Cortex of kidney (tissue), 1 donor: ENCODE measurements at places on chromosomes 5 and 9.

DNA sequence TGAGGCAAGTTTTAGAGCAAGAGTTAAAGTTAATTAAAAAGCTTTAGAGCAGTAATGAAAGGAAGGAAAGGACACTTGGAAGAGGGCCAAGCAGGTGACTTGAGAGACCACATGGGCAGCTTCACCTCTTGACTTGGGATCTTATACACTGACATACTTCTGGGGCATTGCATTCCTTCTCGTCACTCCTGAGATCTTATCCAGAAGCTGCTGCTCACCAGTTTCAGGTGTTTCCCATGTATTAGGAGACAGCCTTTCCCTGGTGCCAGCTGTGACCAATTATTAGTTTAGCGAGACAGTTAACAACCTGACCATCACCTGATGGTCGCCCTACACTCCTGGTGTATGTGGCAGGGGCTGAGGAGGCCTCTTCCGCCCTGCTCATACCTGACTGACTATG is 382.1 kb downstream of the KDM4C start:
- no peak for DNase-seq

DNA sequence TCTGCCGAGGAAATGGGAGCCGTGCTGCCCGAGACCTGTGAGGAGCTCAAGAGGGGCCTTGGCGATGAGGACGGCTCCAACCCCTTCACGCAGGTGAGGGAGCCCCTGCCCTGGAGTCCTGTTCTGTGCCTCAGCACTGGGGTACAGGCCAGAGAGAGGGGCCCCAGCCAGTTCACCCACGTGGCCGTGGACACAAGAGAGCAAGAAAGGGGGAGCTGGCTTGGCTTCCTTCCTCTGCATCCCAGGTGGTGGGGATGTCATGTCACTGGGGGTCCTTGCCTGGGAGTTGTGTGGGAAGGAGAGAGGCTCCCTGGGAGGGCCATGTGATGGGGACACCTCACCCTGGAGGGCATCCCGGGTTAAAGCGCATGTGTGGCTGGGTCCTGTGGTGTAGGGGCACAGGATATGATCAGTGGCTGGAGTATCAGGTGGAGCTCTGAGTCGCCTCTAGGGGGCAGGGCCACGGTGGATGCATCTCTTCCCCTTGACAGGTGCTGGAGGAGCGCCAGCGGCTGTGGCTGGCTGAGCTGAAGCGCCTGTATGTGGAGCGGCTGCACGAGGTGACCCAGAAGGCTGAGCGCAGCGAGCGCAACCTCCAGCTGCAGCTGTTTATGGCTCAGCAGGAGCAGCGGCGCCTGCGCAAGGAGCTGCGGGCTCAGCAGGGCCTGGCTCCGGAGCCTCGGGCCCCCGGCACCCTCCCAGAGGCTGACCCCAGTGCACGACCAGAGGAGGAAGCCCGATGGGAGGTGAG is 7.5 kb downstream of the N4BP3 start:
- no peak for DNase-seq

- no peak for DNase-seq
These were observed 73.7 kb downstream of the SHB start for GRCh38 chr9:37995348-37995737.

GRCh38 chr5:3671337-3671736 is 75.7 kb downstream of the IRX1 start:
- DNase-seq, result no peak

DNA sequence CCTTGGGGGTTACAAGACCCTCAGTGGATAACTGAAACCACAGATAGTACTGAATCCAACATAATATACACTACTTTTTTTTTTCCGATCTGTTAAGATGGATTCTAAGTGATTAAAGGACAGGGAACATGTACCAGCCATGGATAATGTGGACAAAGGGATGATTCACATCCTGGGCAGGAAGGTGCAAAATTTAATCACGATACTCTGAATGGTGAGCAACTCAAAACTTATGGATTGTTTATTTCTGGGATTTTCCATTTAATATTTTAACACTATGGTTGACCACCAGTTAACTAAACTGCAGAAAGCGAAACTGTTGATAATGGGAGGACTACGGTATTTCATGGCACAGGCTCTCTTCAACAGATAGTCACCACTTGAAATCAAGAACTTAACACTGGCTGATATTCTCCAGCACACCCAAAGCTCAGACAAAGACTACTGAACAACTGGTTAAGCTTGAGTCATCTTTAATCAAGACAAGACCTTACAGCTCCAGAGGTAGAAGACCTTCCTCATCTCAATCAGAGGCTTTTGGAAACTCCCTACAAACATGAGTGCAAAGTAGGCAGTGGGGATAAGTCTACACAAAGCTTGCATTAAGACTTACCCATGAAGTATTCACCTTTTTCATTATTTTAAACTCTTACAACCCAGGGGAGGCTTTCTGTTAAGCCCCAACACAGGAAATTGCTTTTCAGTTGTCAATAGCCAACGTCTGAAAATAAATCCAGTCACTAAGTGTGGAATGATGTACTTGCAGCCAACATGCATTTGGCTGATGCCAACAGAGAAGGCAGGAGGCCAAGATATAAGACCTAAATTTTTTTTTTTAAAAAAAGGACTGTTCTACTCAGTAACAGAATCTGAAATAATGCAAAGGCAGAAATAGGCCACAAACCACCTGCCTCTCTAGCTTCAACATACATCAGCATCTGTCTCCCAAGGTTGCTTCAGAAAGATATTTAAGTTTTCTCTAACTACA is 78.7 kb downstream of the ELAVL2 start:
- DNase-seq, result no peak

- DNase-seq, result no peak
These were observed 142.7 kb upstream of the SLC12A2 start for GRCh38 chr5:127940854-127941253.

GRCh38 chr5:107149243-107150005 is 521.3 kb downstream of the EFNA5 start:
- no peak for DNase-seq

- DNase-seq, result no peak
These were observed 44.0 kb upstream of the IRX4 start for GRCh38 chr5:1926471-1927341.

DNA sequence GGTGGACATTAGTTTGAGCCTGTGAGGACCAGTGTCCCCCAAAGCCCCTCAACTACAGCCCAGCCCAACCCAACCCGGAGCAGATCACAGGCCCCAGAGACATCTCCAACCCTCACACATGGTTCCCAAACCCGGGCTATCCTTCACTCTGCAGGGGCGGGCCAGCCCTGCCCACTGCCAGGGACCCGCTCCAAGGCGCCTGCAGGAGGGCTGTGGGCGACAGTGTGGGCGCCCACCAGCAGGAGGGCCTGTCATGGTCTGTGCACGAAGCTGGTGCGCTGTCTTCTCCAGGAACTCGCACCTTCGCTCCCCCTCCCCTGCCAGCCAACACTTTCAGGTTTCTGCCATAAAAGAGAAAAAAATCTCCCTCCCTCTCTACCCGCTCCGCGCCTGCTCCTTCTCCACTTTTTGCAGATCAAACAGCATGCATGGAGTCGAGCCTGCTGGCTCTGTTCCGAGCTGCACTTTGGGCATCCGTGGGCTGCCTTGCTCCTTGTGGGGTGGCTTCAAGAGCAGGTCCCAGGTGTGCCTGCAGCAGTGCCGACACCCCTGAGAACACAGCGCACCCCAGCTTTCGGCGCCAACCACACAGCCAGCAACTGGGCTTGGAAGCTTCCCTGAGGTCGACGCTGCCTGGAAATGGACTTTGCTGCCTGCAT is 133.7 kb upstream of the PPP1R26 start:
- DNase-seq, result no peak

DNA sequence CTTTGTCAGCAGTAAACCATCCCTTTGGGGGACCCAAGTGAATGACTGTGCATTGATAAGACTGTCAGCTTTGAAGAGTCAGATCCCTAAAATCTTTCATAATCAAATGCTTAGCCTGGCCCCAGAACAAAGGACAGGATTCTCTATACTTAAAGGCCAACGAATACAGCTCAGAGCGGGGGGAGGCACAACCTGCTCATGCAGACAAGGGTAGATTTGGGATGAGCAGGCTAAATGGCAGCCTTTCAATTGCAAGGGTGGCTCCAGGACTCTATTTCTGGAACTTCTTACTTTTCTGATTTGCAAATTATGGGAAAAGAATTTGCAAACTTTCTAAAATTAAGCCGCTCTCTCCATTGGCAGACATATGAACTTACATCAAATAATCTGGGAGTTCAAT is 66.4 kb downstream of the ELL2 start:
- no peak for DNase-seq

DNA sequence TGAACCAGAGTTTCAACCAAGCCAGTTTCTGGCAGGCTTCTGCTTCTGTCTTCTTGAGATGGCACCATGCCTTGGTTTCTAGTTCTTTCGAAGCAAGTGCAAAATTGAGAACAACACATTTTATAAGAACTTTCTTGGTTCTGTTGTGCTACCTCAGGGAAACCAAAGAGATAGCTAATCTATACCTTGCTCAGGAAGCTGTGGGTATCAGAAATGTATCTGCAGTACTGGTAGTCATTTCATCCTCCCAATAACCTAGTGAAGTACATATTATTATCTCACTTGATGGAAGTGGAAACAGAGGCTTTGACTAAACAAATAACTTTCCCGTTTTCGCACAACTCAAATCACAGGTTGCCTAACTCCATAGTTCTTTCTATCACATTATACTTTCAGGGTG is 246.6 kb downstream of the ENC1 start:
- no peak for DNase-seq

GRCh38 chr5:77993855-77994318 is 217.7 kb upstream of the TBCA start:
- DNase-seq, result no peak

GRCh38 chr5:160361624-160362228 is 8.7 kb downstream of the C1QTNF2 start:
- DNase-seq, result no peak

DNA sequence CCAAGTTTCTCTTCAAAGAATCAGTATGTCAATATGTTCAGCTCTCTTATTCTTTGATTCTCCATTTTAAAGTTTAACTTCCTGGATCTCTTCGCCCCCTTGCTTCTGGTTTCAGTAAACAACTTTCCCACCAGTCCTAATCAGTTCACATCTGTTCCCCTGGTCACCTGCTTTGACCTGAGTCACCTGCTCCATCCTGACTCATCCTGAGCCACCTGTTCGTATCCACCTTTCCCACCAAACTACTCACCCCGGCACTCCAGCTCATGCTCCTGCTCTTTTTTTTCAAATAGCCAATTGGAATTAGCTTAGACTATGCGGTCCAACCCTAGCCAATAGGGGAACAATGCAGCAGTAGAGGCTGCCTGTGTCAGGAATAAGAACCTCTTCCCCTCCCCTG is 23.6 kb upstream of the CSF1R start:
- no peak for DNase-seq

DNA sequence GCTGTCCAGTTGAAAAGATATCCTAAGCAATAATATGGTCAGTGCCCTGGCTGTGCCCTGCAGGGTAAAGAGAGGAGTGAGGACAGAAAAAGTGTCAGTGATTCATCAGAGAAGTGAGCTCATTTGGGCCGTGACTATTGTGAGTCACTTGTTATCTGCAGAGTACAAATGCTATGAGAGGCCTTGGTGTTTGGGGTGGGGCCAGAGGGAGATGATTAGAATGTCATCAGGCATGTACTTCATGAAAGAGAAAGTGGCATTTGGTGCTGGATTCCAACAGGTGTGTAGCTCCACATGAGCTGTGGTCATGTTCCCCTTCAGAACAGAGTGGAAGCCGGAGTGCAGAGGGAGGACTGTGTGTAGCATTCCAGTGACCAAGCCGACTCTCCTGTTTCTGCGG is 174.1 kb downstream of the KDM4C start:
- DNase-seq, result no peak

GRCh38 chr5:179132586-179133355 is 72.6 kb downstream of the ZNF354C start:
- no peak for DNase-seq

DNA sequence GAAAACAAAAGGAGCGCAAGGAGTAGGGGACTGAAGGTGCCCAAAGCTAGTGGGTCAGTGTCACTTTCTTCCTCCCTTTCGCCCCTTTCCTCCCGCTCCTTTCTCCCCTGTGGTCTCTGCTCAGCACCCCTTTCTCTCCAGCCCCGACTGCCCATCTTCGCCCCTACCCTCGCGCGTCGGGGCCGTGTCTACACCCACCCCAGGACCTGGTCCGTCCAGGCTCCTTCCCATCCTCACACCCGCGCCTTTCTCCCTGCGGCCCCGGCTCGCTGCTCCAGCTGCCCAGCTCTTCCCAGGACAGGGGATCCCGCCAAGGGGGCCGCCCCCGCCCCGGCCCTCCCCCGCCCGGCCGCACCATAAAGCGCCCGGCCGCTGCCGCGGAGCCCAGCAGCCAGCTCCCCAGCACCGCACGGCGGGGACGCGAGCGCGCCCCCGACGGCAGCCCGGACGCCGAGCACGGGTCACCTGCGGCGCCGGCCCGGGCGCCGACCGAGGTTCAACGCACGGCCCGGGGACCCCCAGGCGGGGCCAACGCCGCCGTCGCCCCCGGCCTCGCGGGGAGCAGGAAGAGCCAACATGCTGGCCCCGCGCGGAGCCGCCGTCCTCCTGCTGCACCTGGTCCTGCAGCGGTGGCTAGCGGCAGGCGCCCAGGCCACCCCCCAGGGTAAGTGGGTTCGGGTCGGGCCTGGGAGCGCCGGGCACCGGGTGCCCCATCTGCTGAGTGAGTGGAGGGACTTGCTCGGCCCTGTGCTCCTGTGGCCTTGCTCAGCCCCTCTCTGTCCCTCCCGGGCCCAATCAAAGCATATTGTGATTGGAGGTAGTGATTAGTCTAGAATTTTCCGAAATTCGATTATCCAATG is at the start of gene THBS4:
THBS4 (plus strand) TSS at position 387 of the 860 bp plus-strand sequence; CDS start at position 577, 190 bp downstream.
- DNase-seq, result no peak

DNA sequence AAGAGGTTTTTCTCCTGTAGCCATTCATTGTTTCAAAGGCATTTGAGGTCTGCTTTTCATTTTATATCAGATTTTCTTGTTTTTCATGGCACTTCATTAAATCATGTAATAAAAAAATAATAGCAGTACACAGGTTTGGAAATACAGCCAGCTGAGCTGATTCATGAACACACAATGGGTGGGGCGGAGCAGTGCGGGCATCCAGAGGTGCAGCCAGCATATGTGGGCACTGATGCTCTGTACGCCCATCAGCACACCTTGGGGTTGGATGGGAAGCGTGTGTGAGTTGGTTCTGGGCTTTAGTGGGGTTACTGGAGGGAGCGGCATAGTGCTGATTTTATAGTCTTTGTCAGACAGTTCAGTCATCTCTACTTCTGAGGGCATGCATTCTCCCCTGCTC is 54.2 kb upstream of the IRX4 start:
- DNase-seq, result no peak

GRCh38 chr9:36162211-36162738 is 6.9 kb upstream of the CCIN start:
- no peak for DNase-seq

- DNase-seq, result no peak
These were observed 5.4 kb downstream of the DMRT1 start for GRCh38 chr9:846852-847251.

GRCh38 chr9:16363916-16364315 is 506.6 kb downstream of the BNC2 start:
- no peak for DNase-seq

DNA sequence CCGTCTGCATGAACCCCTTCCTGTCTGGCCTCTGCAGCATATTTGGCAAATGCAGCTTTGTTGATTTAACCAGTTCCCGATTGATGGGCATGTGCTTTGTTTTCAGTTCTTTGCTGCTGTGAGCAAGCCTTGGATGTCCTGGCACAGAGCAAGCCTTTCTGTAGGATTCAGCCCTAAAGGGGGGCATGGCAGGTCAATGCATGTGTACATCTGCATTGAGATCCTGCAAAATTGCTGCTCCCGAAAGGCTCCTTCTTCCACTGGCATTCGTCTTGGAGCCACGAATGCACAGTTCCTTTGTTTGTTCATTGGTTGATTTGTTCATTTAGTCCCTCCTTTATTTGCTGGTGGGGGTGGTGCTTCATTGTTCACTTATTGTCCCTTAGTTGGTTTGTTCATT is 34.8 kb downstream of the COL5A1 start:
- no peak for DNase-seq

- no peak for DNase-seq
These were observed 13.4 kb downstream of the ZBED3 start for GRCh38 chr5:77073667-77074066.
